D341Med (cell line): ENCODE measurements at places on chromosomes 2 and 18.

DNA sequence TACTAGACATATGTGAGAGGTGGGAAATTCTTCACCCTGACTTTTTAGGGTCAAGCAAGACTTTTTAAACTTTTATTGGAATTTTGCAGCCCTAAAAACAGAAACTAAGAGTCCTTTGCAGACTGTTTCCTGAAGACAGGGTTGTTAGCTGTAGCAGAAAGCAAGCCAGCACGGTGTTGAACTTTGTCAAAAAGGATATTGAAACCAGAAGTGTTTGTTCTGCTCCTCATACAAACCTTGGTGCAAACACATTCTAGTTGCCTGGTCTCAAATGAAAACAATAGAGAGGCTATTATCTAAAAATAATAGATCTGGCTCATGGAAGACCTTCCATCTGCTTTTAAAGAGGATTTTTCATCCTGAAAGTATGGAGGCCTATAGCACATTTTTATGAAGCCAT, 65.8 kb upstream of the IGFBP5 start:
- no peak for DNase-seq

- DNase-seq: no peak
Observed at GRCh38 chr18:14974088-14974487, 226.1 kb downstream of the ANKRD30B start.

DNA sequence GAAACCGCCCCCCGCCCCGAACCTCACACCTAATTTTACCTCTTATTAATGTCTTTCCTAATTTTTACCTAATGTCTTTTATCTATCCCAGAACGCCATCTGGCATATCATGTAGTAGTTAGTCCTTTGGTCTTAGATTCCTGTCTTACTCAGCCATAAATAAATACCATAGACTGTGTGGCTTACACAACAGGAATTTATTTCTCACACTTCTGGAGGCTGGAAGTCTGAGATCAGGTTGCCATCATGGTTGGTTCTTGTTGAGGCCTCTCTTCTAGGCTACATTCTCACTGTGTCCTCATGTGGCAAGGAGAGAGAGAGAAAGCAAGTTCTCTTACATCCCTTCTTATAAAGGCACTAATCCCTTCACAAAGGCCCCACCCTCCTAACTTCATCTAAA, 46.8 kb downstream of the RHBDD1 start:
- no peak for DNase-seq

DNA sequence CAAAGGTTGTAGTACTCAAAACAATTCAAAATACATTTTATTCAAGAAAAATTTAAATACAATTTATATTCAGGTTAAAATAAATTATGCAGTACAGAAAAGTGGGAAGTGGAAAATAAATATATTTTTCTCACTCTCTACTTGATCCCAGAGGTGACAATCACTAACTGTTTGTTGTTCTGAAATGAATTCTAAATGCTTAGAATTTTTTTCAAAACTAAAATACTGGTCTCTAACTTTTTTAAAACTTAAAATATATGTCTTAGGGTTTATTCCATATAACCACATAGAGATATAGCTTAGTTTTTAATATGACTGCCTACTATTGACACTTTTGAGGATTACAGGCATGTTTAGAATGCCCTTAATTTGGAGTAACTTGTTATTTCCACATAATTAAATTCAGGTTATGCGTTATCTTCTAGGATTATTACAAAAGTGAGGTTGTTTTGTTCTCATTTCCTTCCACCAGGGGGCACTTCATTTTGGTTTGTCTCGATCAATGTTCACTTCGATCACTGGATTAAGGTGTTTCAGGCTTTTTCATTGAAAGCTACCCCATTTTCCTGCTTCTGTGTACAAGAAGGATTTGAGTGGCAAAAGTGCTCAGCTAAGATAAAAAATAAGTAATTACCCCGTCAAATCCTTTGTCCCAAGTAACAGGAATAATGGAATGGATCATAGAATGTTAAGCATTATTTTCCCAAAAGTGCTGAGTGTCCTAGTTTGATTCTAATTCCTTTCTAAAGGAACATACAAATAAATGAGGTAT, 27.1 kb upstream of the TFPI start:
- DNase-seq: peak; percentile 11

- DNase-seq: no peak
Observed at GRCh38 chr2:99032001-99032400, 96.0 kb upstream of the CRACDL start.

DNA sequence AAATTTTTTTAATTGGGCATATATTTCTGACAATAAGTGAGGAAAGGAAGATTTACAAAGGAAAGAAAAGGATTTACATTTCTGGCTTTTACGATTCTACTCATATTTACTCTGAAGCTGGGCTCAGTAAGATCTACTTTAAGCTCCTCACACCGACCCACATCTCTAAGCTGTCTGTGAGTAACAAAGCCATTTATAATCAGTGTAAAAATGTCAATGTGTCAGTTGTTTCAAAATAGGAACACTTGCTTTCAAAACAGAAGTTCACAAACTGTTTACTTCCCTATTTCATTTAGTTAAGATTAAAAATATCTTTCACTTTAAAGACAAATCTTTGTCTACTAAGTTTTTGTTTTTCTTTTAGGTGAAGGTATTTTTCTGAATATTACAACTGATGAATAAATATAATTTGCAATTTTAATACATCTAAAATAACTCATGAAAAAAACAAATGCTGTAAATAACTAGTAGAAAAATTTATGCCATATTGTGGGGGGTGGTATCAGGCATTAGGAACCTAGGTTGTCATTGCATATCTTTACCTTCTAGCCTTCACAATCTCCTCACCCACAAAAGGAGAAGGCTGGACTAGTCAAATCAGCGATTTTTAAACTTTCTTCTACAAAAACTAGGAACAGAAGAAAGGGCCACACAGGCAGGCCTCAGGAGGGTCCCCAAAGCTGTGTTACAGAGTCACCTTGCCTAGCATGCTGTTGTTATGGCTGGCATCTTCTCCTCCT, 64.5 kb downstream of the TMEM131 start:
- DNase-seq: no peak

GRCh38 chr2:48124592-48124991, 218.3 kb upstream of the FBXO11 start:
- DNase-seq: no peak

- peak; percentile 69 for DNase-seq
Observed at GRCh38 chr2:172977270-172978062, 98.2 kb upstream of the MAP3K20 start.

DNA sequence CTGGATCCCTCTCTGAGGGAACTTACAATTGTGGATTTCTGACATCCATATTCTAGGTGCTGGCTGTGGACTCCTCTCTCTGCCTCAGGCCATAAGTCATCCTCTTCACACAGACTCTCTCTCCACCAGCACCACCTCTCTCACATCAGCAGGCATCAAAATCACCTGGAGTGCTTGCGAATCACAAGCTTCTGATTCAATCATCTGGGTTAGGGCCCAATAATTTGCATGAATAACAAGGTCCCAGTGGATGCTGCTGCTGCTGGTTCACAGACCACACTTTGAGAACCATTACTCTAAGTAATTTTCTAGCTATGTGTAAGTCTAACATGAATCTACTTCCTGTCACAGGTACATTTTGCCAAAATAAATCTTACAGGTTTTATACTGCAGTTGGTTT, 214.9 kb downstream of the DSEL start:
- DNase-seq: no peak

DNA sequence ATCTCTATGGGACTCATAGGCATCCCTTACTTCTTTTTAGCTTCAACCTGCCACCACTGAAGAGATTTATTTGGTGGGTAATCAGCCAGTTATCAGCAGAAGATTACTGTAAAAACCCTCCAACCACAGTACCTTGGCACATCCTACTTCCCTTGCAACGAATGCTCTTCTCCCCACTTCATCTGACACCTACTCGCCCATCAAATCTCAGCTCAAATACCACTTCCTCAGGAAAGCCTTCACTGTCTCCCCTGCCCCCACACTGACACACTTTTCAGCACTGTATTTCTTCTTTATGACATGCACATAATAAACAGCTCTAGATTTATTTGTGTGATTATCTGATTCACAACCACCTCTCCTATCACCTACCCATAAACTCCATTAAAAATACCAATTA, 3.1 kb downstream of the KDSR start:
- no peak for DNase-seq

DNA sequence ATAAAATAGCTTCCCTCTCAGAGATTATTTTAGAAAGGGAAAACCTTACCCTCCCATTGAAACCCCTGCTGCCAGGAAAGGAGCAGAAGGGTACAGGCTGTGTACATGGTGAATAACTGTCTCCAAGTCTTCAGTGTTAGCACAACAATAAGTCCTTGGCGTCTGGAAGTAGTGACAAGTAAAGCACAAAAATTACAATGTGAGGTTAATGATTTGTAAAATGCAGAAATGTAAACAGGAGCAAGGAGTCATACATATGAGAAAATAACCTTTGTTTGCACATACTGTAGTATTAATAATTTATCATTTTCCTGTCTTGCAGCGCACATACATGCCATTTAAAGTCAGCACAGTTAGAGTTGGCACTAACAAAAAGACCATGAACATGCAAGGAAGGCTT, 40.5 kb downstream of the ABHD3 start:
- no peak for DNase-seq

GRCh38 chr2:188647430-188648070, 326.6 kb upstream of the COL3A1 start:
- DNase-seq: peak; percentile 20

GRCh38 chr2:143716522-143716921, 587.3 kb downstream of the ARHGAP15 start:
- no peak for DNase-seq

DNA sequence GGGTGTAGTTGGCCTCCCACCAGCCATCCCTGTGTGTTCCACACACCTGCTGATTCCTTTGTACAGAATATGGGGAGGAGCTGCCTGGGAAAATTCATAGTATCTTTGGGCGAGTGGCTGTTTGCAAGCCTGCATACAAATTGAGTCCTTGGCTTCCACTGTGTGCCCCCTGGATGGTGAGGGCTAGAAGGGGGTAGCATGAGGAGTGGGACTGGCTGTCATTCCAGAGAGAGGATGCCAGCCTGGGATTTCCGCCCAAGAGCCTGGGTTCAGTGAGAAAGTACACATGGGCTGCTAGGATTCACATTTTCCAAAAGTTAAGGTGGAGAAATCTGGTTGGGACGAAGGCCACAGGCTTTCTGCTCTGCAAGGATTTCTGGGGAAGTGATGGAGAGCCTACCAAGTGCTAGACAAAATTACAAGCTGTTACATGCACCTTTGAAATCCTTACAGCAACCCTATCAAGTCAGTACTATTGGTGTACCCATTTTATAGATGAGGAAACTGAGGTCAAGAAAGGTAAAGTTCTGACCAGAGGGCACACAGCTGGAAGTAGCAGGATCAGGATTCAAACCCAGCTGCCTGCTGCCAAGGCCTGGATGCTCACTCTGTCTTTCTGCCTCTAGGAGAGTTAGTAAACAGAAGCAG, 606 bp upstream of the TOGARAM2 start:
- no peak for DNase-seq

DNA sequence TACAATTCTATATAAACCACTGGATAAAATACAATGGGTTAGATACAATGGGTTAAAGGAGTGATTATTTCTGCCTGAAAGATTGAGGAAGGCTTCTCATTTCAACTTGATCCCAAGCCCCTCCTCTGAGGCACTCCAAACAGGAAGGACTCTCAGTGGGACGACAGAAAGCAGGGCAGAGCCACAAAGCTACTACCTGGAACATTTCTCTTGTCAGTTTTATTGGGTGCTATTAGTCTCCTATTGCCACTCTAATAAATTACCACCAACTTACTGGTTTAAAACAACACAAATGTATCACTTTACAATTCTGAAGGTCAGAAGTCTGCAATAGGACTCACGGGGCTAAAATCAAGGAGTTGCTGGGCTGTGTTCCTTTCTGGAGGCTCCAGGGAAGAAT, 146.7 kb downstream of the MREG start:
- DNase-seq: no peak

DNA sequence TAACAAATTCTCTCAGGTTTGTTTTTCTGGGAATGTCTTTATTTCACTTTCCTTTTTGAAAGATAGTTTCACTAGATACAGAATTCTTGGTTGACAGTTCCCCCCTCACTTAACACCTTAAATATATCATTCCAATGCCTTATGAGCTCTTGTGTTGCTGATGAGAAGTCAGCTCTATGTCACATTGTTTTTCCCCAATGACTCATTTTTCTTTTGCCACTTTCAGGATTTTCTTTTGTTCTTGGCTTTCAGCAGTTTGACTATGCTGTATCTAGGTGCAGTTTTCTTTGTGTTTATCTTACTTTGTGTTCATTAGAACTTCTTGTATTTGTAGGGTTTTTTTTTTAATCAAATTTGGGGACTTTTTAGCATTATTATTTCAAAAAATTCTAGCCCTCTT, 5.6 kb upstream of the RALBP1 start:
- DNase-seq: no peak

DNA sequence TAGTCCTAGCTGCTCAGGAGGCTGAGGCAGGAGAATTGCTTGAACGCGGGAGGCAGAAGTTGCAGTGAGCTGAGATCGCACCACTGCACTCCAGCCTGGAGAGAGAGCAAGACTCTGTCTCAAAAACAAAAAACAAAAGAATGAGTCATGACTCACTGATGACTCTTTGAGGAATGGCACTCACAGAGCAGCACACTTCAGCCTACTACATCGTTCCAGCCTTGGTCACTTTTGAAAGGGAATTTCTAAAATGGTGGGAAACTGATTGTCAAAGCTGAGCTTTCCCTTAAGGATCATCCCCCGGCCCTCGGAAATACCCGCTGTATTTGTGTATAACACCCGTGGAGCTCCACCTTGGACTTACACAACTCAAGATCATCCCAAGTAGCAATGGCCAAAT, 217.3 kb upstream of the HS6ST1 start:
- no peak for DNase-seq

- no peak for DNase-seq
Observed at GRCh38 chr18:36215577-36215976, 28.3 kb downstream of the MOCOS start.

GRCh38 chr2:143477714-143478443, 348.7 kb downstream of the ARHGAP15 start:
- DNase-seq: no peak

DNA sequence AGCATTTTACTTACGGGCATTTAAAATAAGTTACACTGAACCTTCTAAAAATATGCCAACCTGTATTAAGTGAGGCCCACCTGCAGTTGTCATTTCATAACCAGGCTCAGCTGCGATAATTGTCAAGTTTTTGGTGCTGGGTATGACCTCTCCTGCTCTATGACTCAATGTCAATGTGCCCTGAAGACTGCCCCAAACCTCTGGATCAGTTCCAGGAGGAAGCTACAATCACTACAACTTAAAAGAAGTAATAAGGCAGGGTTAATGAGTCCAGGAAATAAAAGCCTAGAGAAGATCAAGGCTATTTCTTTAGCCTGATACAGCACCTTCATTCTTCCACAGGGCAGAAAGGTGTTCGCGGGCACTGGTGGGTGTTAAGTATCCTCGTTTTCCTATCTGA, 22.9 kb downstream of the POLR1A start:
- no peak for DNase-seq

GRCh38 chr2:201127152-201127511, 11.2 kb downstream of the CFLAR start:
- DNase-seq: no peak
